ENCODE measurements at places on chromosomes 7 and 10.

- DNase-seq: no peak
Measured at GRCh38 chr10:15558136-15558535, 161.6 kb downstream of the ITGA8 start.

DNA sequence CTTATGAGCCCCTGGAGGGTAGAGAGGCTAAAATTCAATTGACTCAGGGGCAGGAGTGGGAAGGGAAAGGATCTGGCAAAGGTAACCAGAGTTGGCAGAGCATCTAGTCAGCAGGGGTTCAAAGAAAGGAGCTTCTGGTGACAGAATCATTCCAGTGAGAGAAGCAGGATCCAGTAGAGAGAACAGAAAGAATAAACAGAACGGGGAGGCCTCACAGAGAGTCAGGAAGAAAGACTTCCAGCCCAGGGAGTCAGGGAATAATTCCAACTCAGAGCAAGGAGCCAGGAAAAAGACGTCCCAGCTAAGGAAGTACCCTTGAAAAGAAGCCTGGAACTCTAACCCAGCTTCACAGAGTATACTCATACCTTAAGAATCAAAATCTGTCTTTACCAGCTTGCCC is 66.6 kb upstream of the CPXM2 start:
- no peak for DNase-seq

DNA sequence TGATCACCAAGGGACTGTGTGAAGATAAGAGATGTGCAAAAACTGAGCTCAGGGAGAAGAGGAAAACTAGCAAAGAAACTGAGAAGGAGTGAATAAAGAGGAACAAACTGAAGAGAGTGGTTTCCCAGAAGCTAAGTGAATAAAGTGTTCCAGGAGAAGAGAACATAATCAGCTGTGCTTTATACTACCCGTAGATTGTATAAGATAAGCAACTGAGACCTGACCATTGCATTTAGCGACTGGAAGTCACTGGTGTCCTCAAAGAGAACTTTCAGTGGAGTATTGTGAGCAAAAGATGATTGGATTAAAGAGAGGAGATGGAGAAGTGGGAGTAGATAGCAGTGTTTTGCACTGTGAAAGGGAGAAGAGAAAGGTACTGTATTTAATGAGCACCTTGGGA is 14.6 kb downstream of the PHTF2 start:
- no peak for DNase-seq

- DNase-seq: no peak
Measured at GRCh38 chr7:149369497-149369896, 91.4 kb downstream of the ZNF777 start.

GRCh38 chr10:59825932-59826331 is 72.7 kb upstream of the MRLN start:
- DNase-seq: no peak
